Fibroblast of upper back skin (primary cell): ENCODE measurements at places on chromosomes 11 and 22.

- peak; percentile 3 for DNase-seq
Observed at GRCh38 chr11:10080138-10080537, 213.9 kb downstream of the SBF2 start.

DNA sequence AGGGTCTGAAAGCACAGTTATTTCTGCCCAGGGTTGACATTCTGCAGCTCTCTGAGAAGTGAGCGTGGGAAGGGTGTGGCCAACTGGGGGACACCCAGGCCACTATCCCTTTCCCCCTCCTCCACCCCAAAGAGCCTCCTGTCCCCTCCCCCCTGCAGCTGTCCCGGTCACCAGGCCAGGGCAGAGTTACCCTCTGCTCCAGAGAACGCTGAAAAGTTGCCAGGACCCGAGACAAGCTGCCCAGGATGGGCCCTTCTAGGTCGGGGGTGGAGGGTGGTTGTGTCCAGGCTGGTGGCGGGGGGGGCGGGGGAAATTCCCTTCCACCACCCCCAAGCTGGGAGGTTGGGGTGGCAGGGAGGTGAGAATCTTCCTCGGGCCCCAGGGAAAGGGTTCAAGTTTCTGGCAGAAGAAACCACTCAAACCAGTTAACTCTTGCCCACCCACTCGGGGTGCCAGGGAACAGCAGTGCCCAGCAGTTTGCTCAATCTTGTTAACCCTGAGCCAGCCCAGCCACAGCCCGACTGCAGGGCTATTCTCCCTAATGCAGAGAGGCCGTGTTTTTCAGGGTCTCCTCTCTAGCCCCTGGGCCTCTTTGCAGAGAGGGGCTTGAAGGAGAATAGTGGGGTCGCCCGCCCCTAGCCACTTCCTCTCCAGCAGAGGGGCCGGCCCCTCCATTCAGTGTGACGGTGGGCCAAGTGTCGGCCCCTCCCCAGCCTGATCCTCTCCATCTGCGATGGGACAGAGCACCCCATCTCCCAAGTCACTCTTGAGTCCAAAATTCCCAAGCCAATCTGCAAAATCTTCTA, 697 bp downstream of the LGALS1 start:
- peak; percentile 17 for DNase-seq

DNA sequence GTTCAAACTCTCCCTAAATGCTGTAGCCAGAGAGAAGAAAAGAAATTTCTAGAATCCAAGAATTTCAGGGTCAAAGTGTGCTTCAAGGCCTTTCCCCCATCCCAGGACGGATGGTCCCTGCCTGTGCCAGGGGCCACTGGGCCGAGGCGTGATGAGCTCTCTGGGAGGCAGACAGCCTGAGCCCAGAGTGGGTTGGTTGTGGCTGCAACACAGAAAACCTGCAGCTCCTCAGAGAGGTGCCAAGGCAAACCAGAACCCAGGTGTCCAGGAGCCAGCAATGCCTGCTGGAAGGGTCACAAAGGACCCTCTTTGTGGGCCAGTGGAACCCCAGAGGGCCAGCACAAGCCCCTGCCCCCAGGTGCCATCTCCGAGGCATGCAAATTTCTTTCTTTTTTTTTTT, 2.6 kb upstream of the APOL6 start:
- no peak for DNase-seq

DNA sequence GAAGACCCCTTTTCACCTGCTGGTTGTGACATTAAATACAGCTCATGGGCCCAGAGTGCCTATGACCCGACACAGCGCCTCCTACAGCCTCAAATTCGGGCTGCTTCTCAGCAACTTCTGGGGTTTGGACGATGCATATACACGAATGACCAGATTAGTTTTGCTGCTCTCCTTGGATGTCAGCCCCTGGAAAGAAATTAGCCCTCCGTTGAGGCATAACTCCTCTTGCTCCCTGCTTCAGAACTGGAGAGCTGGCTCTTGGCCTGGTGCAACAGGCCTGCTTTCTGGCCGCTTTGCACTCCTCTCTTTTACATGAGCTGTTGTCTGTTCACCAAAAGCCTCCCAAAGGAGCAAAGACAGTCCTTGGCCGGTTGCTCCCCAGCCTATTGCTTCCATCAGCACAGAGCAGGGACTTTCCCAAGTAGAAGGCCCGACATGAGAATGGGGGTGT, 3.3 kb downstream of the TECTA start:
- no peak for DNase-seq

- no peak for DNase-seq
Observed at GRCh38 chr11:134124660-134125451, 56.0 kb downstream of the JAM3 start.

DNA sequence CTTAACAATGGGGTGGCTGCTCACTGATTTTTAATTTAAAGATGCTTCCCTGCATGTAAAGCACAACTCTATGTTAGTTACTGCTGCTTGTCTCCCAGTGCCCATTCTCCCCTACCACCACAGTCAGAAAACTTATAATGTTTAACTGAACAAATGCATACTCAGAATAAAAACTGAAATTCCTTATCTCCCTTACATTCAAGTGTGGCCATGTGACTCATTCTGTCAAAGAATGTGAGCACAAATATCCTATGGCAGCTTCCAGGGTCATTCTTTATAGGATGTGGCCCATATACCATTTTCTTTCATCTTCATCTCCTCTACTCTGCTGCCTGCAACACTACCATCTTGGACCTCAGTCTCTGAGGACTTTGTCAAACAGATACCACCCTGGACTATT, 374.8 kb downstream of the DYNC2H1 start:
- DNase-seq, result peak; percentile 26

GRCh38 chr11:95545116-95545875, 244.3 kb downstream of the FAM76B start:
- DNase-seq, result no peak

GRCh38 chr11:92226331-92227229, 2.0 kb downstream of the FAT3 start:
- no peak for DNase-seq

- no peak for DNase-seq
Observed at GRCh38 chr11:96211436-96211835, 131.6 kb downstream of the MAML2 start.

GRCh38 chr22:28838971-28839370, 38.6 kb upstream of the XBP1 start:
- no peak for DNase-seq

GRCh38 chr11:82765466-82766034, 31.9 kb upstream of the FAM181B start:
- no peak for DNase-seq

- peak; percentile 31 for DNase-seq
Observed at GRCh38 chr11:106724293-106724892, 293.9 kb downstream of the GUCY1A2 start.

DNA sequence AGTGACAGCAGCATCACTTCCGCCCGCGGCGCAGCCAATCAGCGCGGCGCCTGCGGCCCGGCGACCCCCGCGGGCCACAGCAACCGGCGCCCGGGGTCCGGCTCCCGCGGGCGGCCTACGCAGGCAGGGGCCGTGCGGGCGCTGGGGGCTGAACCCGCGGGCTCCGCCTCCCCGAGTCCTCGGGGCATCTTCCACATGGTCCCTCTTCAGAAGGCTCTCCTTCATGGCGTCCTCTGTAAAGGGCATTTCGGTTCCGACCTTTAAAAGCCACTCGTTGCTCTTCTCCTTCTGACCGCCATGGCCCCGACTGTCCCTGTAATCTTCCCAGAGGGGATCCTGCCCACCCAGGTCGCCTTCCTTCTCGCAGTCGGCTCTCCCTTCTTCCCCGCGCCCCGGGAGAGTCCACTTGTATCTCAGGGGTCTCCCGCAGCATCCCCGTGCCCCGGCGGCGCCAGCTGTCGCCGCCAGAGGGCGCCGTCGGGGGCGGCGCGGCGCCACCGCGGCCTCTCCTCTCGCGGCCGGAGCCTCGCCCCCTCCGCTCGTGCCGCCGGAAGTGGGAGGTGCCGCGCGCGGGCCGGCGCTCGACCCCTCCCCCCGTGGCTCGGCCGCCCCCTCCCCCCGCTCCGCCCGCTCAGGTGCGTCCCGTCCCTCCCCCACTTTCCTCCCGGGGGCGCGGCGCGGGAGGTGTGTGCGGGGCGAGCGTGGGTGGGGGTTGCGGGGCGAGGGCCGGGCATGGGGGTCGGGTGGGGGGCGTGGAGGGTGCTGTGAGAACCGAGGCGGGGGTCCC, at the start of gene RNF214:
Gene RNF214, plus strand, starts transcription at position 580 of the 787 bp plus-strand sequence. CDS start 1,602 bp downstream, outside the sequence.
- DNase-seq, result peak; percentile 73

DNA sequence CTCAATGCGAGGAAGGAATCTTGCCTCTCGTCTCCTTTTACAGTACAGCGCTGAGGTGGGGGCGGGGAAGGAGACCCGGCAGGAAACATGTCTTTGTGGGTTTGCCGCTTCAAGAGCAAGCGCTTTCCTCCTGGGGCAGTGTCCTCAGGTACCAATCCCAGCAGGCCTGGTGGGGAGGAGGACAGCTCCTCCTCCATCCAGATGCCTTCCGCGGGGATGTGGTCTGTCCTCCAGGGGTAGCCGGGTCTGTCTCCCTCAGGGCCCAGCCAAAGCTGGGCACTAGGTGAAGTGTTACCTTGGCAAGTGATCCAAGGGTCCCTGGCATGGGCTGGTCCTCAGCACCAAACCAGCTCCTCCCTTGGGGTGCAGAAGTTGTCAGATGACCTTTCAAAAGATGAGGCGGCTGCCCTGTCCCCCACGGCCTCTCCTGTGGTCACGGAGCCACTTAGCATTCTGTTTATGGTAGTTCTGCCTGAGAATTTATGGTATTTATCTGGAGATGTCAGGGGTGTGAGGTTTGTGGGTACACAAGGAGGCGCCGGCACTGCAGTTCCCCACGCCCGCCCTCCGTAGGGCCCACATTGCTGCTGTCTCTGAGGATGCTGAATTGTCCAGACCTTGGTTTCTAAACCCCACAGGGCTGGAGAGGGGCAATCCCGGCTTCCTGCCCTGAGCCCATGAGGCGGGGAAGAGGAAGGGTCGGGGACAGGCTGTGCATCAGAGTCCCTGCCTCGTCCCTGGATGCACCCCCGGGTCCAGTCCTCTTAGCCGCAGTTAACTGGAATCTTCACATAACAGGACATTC, 93.5 kb upstream of the ANO1 start:
- DNase-seq, result no peak

GRCh38 chr11:1219446-1219833, 3.4 kb upstream of the MUC5B start:
- DNase-seq, result no peak

- DNase-seq, result no peak
Observed at GRCh38 chr22:47221840-47222615, 459.6 kb downstream of the TBC1D22A start.

- DNase-seq, result no peak
Observed at GRCh38 chr11:77124041-77124440, 4.0 kb upstream of the MYO7A start.

- DNase-seq, result peak; percentile 79
Observed at GRCh38 chr11:78715639-78716311, 141.1 kb upstream of the NARS2 start.

DNA sequence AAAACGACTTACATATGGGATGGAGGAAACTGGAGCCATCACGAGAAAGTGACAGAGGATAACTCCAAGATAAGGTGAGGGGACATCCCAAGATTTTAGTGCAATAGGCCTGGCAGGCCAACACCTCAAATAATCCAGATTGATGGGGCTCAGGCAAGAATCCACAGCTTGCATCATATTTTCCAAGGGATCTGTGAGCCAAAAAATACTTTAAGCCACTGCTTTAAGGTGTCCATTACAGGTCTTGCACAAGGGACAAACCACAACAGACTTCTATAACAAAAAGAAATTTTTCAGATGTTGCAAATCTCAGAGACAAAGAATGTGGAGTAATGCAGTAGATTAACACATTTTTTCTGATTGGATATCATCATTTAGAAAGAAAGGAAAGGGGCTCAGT, 45.6 kb downstream of the DENND5A start:
- DNase-seq, result peak; percentile 93

GRCh38 chr11:29293825-29294224, 723.0 kb downstream of the KCNA4 start:
- peak; percentile 74 for DNase-seq
